A549 treated with dexamethasone at 1 μM for 4 hours (cell line): ENCODE measurements at places on chromosomes 12 and 14. TPM values are rescaled to one million over a fixed set of nuclear protein-coding genes. Genes with fewer than 3 reads are reported as not detected.

CLEC4A gene
- 0.37 TPM in 1 of 5 replicates, not detected in the others for total RNA-seq

RPGRIP1 gene
- total RNA-seq = 0.15 to 0.39 TPM (median 0.25 TPM) in 5 replicates

CEBPE gene
- not detected in 5 replicates for total RNA-seq

LRP1-AS gene
- not detected in 5 replicates for total RNA-seq

CCDC38 gene
- total RNA-seq = 0.06 to 0.15 TPM (median 0.10 TPM) in 5 replicates

TMEM179 gene
- total RNA-seq = 0.07 to 0.33 TPM (median 0.24 TPM) in 5 replicates

TAS2R13 gene
- total RNA-seq = not detected in 5 replicates

UNC119B gene
- total RNA-seq = 23.4 to 28.0 TPM (median 27.0 TPM) in 5 replicates

NAV3 gene
- total RNA-seq = 3.8 to 6.1 TPM (median 5.6 TPM) in 5 replicates

BEGAIN gene
- 4.4 to 8.2 TPM (median 6.1 TPM) in 5 replicates for total RNA-seq

RNF212B gene
- total RNA-seq = not detected in 5 replicates

VCPKMT gene
- 6.5 to 9.1 TPM (median 8.5 TPM) in 5 replicates for total RNA-seq

SLC22A17 gene
- total RNA-seq = 5.2 to 8.3 TPM (median 6.2 TPM) in 5 replicates

PPM1H gene
- 9.1 to 9.8 TPM (median 9.6 TPM) in 5 replicates for total RNA-seq

KLRC4 gene
- total RNA-seq = not detected in 5 replicates

TDRD9 gene
- 0.15 to 0.34 TPM (median 0.23 TPM) in 5 replicates for total RNA-seq

CHMP4A gene
- 81.0 to 115 TPM (median 82.9 TPM) in 5 replicates for total RNA-seq

MYF6 gene
- not detected in 5 replicates for total RNA-seq

C1RL gene
- total RNA-seq = 11.7 to 15.7 TPM (median 13.7 TPM) in 5 replicates

PLA2G1B gene
- 0.18 TPM in 1 of 5 replicates, not detected in the others for total RNA-seq

KCNMB4 gene
- 0.20 to 0.49 TPM (median 0.30 TPM) in 5 replicates for total RNA-seq

LALBA gene
- total RNA-seq = not detected in 5 replicates

KRT72 gene
- total RNA-seq = not detected in 5 replicates

EAPP gene
- total RNA-seq = 39.7 to 52.8 TPM (median 43.8 TPM) in 5 replicates

LRRIQ1 gene
- total RNA-seq = 0.30 to 1.0 TPM (median 0.76 TPM) in 5 replicates

GPATCH2L gene
- 12.8 to 22.1 TPM (median 21.1 TPM) in 5 replicates for total RNA-seq

ANO2 gene
- 0.06 to 0.26 TPM (median 0.13 TPM) in 5 replicates for total RNA-seq

MGST1 gene
- 714 to 803 TPM (median 770 TPM) in 5 replicates for total RNA-seq

EML1 gene
- 30.7 to 38.3 TPM (median 35.4 TPM) in 5 replicates for total RNA-seq

INHBC gene
- total RNA-seq = not detected in 5 replicates

PRB2 gene
- total RNA-seq = 0.08 TPM in 1 of 5 replicates, not detected in the others

ZDHHC22 gene
- total RNA-seq = 0.20 to 0.27 TPM (median 0.23 TPM) in 5 replicates

EIF5 gene
- total RNA-seq = 188 to 274 TPM (median 238 TPM) in 5 replicates

FGD4 gene
- total RNA-seq = 18.6 to 31.4 TPM (median 23.7 TPM) in 5 replicates

DEGS2 gene
- 1.5 to 3.3 TPM (median 2.8 TPM) in 5 replicates for total RNA-seq
